HS-5 (cell line): ENCODE measurements at places on chromosomes 2 and 18.

- no peak for DNase-seq
Measured at GRCh38 chr2:122323927-122324326, 568.5 kb downstream of the TSN start.

DNA sequence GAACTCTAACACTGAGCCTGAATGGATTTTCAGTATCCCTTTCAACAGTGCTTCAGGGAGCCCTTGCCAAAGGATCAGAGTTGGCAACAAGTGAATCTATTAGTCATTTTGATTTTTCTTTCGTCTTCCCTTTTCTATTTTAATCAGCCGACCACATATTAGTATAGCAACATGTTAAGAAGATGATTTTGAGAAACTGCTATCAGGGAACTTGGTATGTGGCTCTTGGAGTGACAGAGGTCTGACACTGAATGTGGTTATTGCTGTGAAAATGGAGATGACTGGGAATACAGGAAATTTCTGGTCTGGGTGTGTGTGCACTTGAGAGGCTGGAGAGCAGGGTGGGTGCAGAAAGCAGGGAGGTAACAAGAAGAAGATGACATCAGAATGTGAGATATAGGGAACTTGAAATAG lies 28.7 kb upstream of the IL1RL1 start:
- DNase-seq = no peak

DNA sequence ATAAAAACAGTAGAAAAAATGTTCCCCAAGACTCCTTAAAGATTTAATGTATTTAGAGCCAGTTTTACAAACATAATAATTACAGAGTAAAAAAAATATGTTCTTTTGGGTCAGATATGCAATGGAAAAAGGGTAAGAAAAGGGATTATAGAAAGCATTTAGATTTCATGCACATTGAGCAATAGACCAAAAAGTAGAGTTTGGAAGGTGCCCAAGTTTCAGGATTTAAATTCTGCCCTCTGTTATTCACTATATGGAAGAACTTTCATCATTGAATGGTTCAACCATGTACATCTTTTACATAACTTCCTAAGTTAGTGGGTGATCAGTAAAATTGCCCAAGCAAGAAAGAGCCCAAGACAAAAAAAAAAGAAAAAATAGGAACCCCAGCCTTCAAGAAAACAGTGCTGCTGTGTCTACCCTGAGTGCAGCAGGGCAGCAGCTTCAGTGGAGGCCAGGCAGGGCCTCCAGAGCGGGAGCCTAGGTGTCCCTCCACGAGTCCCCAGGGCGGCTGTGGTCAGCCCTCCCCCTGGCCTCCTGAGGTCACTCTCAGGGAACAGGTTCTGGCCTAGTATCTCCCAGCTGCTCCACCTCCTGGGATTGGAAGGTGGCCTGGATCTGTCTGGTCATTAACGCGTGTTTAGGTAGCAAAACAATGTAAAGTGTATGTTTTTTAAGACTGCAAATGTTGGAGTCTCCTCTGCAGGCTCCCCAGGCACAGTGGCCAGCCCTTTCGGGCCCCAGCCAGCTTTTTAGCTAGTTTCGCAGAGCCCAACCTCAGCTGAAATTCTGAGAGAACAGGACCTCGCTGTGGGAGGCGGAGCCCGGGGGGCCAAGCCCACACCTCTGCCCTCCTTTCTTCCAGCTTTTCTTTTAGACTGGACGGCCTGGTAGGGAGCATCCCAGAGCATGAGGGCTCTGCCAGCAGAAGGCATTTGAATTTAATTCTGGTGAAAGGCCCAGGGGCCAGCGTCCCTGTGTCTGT lies 77.3 kb downstream of the TEX51 start:
- no peak for DNase-seq

- no peak for DNase-seq
Measured at GRCh38 chr2:111164078-111164477, 43.4 kb downstream of the BCL2L11 start.

- DNase-seq = no peak
Measured at GRCh38 chr2:157786663-157787363, 89.3 kb downstream of the ACVR1 start.
